Fibroblast of villous mesenchyme (primary cell): ENCODE measurements at places on chromosomes 5 and 9. TPM values are rescaled to one million over a fixed set of nuclear protein-coding genes. Genes with fewer than 3 reads are reported as not detected.

DNA sequence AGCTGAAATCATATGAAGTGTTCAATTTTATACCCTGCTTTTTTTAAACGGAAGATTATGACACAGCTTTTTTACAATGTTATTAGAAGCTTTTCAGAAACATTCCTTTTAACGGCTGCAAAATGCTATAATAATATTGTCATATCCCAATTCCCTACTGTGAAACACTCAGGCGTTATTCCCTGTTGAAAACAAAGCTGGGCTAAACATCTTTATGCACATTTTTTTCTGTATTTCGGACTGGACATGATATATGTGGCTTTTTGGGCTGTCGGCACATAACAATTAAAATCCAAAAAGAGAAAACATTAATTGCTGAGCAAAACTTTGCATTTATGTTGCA, 12.0 kb upstream of the CTSL start:
- no peak for DNase-seq

- no peak for DNase-seq
Measured at GRCh38 chr5:132176521-132176945, 51.1 kb downstream of the P4HA2 start.

DNA sequence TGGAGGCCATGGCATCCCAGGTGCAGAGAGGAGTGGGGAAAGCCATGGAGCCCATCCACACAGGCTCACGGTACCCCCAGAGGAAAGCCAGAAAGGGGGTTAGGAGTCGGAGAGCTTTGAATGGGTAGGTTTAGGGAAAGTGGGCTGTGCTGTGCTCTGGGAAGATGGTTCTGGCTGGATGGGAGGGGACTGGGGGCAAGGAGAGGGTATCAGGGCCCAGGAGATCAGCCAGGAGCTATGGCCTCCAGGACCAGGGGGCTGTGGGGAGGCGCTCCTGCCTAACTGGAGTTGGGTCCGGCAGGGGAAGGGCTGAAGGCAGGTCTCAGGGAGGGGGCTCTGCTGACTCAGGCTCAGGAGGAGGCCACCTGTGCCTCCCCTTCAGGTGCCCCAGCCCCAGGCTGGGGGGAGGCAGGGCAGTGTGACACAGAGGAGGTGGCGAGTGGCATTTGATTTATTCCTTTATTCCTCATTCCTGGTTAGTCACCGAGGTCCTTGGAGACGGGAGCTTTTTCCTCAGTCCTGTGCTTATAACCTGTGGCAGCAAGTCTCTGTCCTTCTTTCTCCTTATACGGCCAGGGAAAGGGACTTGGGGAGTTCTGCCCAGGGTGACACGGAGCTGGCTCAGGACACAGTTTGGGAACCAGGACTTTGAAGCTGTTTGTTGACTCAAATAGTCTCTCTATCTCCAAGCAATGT, 60.8 kb downstream of the TSTD2 start:
- DNase-seq, result no peak

The TICAM2 gene
- total RNA-seq, result 6.9 and 7.1 TPM in 2 replicates

GRCh38 chr5:82439750-82440445, 161.7 kb upstream of the RPS23 start:
- peak; percentile 79 for DNase-seq

GRCh38 chr9:107999890-108000289, 510.3 kb upstream of the KLF4 start:
- DNase-seq, result no peak
